ENCODE measurements at places on chromosomes 7 and 10.

- DNase-seq, result peak; percentile 94
Measured at GRCh38 chr10:45594276-45595157, 78.1 kb downstream of the ZFAND4 start.

DNA sequence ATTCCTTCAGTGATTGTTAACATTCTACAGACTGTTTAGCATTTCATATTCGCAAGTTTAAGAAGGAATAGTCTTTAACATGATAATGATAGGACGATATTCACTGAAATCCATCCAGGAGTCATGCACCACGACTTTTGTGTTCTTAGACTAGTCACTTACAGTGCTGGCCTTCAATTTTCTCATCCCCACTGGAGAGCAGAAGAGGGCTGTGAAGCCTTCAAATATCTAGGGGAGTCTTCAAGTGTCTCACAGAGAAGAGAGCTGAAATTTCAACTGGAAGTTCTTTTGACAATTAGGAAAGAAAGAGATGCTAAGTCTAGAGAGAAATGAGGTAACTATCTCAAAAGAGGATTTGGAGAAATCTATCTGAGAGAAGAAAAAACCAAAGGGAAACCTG, 43.8 kb upstream of the TAS2R16 start:
- DNase-seq, result no peak

- DNase-seq, result no peak
Measured at GRCh38 chr7:104328296-104328969, at the start of gene LHFPL3. Gene LHFPL3, plus strand, starts transcription at chr7:104328603.

- DNase-seq, result no peak
Measured at GRCh38 chr7:157612664-157613561, 276.1 kb downstream of the DNAJB6 start.

GRCh38 chr7:138167222-138167621, 91.0 kb downstream of the AKR1D1 start:
- DNase-seq, result no peak

DNA sequence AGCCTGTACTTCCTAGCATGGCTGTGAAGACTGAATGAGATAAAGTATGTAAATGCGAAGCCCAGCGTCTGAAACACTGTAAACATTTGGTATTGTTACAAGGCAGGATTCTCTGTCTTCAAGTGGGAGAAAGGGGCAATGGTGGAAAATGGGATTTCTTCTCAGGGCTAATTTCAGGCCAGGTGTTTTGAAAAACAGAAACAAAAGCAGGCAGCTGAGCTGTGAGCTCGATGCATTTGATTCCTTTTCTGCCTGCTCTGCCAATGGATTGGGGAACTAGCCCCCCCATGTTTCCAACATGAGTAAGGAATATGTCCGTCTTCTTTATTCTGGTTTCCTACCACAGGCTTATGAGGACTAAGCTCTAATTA, 732.1 kb upstream of the AUTS2 start:
- DNase-seq, result no peak

- DNase-seq, result no peak
Measured at GRCh38 chr10:27344568-27345454, 104.2 kb upstream of the ACBD5 start.

- DNase-seq, result no peak
Measured at GRCh38 chr7:90605055-90605454, 8.9 kb downstream of the CDK14 start.

- peak; percentile 76 for DNase-seq
Measured at GRCh38 chr7:101792051-101792681, 25.3 kb upstream of the CUX1 start.

- no peak for DNase-seq
Measured at GRCh38 chr10:69906425-69906824, 104.7 kb downstream of the COL13A1 start.

DNA sequence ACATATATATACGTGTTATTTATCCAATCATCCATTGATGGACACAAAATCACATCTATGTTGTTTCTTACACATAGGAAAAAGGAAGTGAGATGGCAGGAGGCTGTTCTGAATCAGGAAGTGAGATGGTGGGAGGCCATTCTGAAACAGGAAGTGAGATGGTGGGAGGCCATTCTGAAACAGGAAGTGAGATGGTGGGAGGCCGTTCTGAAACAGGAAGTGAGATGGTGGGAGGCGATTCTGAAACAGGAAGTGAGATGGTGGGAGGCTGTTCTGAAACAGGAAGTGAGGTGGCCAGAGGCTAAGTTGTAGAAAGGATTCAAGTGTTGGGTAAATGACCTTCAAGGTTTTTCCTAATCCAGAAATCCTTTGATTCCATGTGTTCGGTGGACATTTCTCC, 921.5 kb downstream of the TYW1 start:
- no peak for DNase-seq
